T-helper 1 cell (primary cell): ENCODE measurements at places on chromosomes 16 and 17.
A peak's percentile ranks its signal among the peaks of the same experiment; 100 is the strongest.

DNA sequence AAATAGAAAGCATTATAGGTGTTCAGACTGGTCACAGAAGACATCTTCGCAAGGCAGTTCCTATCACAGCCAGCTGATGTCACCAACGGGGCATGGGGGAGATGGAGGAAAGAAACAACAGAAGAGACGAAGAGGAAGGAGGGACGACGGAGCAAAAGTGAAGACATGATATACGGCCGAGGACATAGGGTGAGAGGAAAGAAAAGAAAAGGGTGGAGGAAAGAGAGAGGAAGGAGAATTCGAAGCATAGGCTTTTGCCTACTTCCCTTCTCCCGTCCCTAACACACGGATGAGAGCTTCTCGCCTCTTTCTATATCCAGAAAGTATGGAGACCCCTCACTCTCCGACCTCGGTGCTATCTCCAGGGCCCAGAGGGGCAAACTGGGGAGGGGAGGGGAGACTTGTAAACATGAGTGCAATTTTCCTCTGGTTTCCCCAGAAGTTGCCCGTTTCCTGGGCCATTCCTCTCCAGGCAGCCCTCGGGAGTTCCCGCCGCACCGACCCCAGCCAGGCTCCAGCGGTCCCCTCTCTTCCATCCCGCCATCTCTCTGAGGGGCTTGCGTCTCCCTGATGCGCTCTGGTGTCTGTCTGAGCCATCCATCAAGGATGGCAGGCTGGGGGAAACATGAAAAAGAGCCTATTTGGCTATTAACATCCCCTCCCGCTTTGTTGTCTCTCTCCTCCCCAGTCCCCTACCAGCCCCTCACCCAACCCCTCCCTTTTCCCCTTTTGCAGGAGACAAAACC, 26.0 kb downstream of the COPZ2 start:
- no peak for DNase-seq

GRCh38 chr16:4525069-4525468, 13.5 kb downstream of the CDIP1 start:
- DNase-seq: no peak

GRCh38 chr16:19967963-19968362, 83.3 kb upstream of the GPRC5B start:
- no peak for DNase-seq

- no peak for DNase-seq
These were observed 5.0 kb downstream of the MLLT6 start for GRCh38 chr17:38709864-38710603.

- DNase-seq: no peak
These were observed 307.2 kb downstream of the ABCC12 start for GRCh38 chr16:47848421-47849109.

DNA sequence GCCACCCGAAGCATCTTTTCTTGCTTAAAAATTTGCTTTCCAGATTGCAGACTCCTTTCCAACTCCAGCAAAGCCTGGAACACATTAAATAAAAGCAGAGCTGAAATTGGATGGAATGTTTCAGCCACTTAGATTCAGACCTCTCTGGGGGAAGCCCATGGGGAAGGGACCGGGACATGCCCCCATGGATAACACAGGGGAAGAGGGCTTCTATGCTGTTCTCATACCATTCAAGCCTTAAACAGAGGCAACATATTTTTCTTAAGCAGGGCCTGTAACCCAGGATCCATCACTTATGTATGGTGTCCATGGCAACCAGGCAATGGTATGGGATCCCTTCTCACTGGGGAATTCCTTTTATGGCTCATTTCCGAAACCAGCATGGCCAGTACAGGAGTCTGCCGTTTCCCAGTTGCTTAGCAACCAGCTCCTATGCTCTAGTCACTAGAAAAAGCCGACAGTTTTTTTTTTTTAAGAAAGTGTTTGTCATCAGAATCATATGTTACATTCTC, 62.0 kb upstream of the MARCHF10 start:
- no peak for DNase-seq

DNA sequence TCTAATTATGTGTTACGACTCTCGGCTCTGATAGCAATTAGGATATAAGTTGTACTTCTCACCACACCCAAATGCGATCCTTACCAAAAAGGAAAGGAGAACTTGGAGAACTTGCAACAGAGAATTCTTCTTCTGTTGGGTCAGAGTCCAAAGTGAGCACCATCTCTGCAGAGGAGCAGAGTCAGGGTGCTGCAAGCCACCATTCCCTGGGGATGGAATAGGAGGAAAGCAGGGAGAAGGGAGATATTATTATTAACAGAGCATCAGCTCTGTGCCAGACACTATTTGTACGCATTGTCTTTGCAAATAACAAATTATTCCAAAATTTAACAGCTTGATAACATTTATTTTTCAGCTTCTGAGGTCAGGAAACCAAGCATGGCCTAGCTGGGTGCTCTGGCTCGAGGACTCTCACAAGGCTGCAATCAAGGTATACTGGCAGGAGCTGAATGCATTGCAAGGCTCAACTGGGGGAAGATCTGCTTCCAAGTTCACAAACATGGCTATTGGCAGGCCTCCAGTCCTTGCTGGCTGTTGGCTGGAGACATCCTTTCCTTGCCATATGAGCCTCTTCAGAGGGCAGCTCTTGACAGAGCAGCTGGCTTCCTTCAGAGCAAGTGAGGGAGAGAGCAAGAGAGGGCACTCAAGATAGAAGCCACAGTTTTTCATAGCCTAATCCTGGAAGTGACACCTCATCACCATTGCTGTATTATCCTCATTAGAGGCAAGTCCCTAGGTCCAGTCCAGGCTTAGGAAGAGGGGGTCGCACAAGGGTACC, 296.2 kb upstream of the CDH5 start:
- DNase-seq: no peak

DNA sequence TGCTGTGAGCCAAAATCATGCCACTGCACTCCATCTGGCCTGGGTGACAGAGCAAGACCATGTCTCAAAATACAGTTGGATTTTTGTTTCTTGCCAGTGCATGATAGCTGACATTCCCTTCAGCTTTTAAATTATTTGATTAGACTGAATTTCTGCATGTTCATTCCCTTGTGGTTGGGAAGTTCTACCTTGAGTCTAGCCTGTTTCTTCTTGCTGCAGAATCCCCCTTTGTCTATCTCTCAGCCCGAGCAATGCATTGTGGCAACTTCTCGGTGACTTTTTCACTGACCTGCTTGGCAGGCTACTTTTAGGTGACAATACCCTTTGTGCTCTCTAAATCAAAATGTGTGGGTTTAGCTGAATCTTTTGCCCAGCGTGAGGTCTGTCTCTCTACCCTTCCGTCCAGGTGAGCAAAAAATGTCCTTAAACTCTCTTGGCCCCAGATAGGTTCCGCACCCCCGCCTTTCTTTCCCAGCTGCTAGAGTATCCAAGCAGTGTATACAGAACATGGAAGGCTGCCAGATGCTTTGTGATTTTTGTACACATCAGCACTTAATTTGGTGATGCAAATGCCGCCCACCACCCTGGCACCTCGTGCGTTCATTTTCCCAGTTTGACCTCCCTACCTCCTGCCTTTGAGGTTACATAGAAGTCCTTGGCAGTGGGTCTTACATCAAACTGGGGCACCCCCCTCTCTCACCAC, 130.2 kb downstream of the ABCC6 start:
- DNase-seq: no peak

- no peak for DNase-seq
These were observed 22.7 kb downstream of the GINS3 start for GRCh38 chr16:58415003-58415402.

GRCh38 chr16:65965628-65966027, 400.9 kb upstream of the CDH5 start:
- no peak for DNase-seq

DNA sequence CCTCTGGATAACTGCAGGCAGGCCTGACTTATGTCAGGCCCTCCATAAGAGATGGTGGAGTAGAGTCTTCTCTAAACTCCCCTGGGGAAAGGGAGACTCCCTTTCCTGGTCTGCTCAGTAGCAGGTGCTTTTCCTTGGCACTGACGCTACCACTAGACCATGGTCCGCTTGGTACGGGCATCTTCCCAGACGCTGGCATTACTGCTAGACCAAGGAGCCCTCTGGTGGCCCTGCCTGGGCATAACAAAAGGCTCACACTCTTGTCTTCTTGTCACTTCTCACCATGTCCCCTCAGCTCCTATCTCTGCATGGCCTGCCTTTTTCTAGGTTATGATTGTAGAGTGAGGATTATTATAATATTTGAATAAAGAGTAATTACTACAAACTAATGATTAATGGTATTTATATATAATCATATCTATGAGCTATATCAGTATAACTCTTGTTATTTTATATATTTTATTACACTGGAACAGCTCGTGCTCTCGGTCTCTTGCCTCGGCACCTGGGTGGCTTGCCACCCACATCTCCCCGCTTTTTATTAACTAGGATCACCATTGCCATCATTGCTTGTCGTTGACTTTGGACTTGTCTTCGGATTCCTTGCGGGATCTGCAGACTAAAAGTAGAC, 59.8 kb upstream of the ARL4D start:
- DNase-seq: peak; percentile 19

- no peak for DNase-seq
These were observed 104.7 kb downstream of the UTP18 start for GRCh38 chr17:51365090-51365489.

GRCh38 chr17:17351356-17351891, 48.3 kb downstream of the NT5M start:
- no peak for DNase-seq

- DNase-seq: no peak
These were observed 105.1 kb downstream of the CHD9 start for GRCh38 chr16:53159781-53160436.

DNA sequence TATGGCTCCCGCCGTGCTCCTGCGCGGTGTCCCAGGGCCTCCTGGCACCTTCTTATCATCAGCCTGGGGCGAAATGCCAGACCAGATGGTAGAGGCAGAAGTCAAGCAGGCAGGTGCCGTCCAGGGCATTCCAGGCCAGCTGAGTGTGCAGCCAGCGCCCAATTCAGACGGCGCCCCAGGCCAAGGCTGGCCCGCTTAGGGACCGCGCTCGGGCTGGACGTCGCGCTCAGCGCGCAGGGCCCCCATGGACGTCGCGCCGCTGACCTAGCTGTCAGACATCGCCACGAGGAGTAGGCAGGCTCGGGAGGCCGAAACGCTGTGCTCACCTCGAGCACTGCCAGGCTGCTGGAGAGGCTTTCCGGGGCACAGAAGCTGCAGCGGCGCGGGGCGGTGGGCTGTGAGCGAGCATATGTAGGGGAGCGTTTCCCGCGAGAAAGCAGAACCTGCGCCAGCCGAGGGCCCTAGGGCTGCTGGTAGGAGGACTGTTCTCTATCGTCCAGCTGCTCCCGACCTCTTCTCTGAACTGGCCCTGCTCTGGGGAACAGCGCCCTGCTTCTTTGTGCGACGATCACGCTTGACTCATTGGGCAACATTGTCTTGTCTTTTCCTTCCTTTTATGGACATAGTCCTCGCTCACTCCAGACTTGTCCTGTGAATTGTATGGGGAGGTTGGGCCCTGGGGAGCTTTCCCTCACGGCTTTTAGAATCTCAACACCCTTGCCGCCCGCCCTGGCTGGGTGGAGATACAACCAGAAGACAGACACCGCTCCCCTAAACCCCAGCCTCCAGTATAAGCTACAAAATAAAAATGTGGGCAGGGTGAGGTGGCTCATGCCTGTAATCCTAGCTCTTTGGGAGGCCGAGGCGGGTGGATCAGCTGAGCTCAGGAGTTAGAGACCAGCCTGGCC, 8.4 kb upstream of the CA4 start:
- DNase-seq: no peak

GRCh38 chr17:47945080-47945479, 3.7 kb downstream of the PNPO start:
- no peak for DNase-seq

GRCh38 chr16:74275711-74276110, 20.9 kb upstream of the PSMD7 start:
- DNase-seq: no peak

- DNase-seq: no peak
These were observed 15.6 kb downstream of the PMP22 start for GRCh38 chr17:15249487-15249886.

GRCh38 chr17:59688008-59688407, 19.2 kb downstream of the PTRH2 start:
- no peak for DNase-seq

DNA sequence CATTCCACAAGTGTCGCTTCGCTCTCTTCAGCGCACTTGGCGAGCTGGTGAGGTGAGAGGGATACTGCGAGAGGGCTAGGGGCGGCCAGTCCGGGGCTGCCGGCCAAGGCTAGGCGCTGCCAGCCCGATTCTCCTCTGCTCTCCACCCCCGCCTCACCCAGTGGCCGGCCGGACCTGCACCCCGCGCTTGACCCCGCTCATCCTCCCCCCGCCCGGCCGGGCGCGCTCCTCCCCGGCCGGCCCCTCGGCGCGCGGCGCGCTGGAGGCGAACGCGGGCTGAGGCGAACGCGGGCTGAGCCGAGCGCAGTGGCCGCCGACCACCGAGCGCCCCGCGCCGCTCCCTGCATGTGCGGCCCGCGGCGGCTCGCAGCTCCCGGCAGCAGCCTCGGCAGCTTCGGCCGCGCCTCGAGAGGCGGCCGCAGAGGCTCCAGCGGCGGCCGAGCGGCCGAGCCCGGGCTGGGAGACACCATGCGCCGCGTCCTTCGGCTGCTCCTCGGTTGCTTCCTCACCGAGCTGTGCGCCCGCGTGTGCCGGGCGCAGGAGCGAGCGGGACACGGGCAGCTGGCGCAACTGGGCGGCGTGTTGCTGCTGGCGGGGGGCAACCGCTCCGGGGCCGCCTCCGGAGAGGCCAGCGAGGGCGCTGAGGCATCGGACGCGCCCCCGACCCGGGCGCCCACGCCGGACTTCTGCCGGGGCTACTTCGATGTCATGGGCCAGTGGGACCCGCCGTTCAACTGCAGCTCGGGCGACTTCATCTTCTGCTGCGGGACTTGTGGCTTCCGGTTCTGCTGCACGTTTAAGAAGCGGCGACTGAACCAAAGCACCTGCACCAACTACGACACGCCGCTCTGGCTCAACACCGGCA, at the start of gene SHISA9:
Gene SHISA9, plus strand, starts transcription at position 2 of the 865 bp plus-strand sequence.
- no peak for DNase-seq

GRCh38 chr16:88541831-88542616, 28.2 kb upstream of the ZC3H18 start:
- DNase-seq: no peak

GRCh38 chr16:8996891-8997290, 33.2 kb upstream of the USP7 start:
- no peak for DNase-seq

- DNase-seq: peak; percentile 20
These were observed at the start of gene LGALS3BP for GRCh38 chr17:78979780-78980623. LGALS3BP (minus strand) TSS chr17:78979923; CDS start chr17:78977191, 2,732 bp downstream.

- DNase-seq: no peak
These were observed 12.2 kb downstream of the GNGT2 start for GRCh38 chr17:49198211-49198610.

GRCh38 chr16:69474408-69474807, 50.0 kb downstream of the CYB5B start:
- DNase-seq: no peak

- no peak for DNase-seq
These were observed 32.2 kb upstream of the ABCA3 start for GRCh38 chr16:2372684-2373083.

GRCh38 chr16:30996324-30996984, 11.4 kb downstream of the HSD3B7 start:
- no peak for DNase-seq

DNA sequence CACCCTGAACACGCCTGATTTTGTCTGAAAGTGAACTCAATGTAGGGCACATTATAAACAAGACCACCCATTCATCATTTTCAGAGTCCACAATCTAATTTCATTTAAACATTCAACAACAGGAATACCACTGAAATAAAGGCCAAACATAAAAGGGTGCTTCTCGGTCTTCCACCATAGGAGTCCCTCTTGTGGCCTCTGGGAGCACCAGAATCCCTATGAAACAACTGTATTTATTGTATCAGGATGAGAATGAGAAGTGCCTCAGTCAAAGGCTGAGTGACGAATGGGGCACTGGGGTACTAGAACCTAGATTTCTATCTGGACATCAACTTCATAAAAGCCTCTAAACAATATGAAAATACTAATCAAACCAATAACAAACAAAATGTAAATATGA, 40.4 kb downstream of the NXPH3 start:
- DNase-seq: no peak
